Colonic mucosa (tissue), 4 donors: ENCODE measurements at places on chromosomes 7 and 10. TPM values are rescaled to one million over a fixed set of nuclear protein-coding genes. Genes with fewer than 3 reads are reported as not detected.
A peak's percentile ranks its signal among the peaks of the same experiment; 100 is the strongest.

CCNJ gene
- 8.9 TPM for total RNA-seq

HOXA13 gene
- total RNA-seq = 33.8 TPM

WAC gene
- 135 TPM for total RNA-seq

OLAH gene
- not detected for total RNA-seq

CCL26 gene
- total RNA-seq = 0.91 TPM

CRHR2 gene
- 0.16 TPM for total RNA-seq

UNCX gene
- total RNA-seq = not detected

AGR3 gene
- 144 TPM for total RNA-seq

GPER1 gene
- total RNA-seq = 5.7 TPM

TM9SF3 gene
- 392 TPM for total RNA-seq

GRCh38 chr10:132456881-132457280, 59.9 kb downstream of the PWWP2B start:
- H3K4me3 ChIP-seq = no peak overlapping the region
- H3K4me1 ChIP-seq = peaks cover 36% of the 10 kb centered on the region
- no peaks in the 10 kb centered on the region for H3K36me3 ChIP-seq

DNA sequence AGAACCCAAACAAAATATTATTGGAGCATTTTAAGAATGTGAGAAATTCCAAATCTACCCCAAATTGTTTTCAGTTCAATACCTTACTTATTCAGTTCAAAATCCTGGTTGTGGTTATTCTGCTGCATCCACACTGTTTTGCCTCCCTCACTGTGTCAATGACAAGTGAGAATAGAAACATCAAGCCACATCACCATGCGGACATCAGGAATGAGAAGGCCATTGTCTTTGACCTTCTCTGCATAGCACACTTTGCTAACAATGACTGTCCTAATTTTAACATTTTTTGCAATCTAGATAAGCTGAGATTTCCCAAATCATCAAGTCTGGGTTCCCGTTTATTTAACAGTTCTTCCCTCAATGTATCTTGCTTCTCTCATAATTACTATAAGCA, 93.7 kb downstream of the ELAPOR2 start:
- no peaks in the 10 kb centered on the region for H3K27me3 ChIP-seq
- no peak overlapping the region for H3K27ac ChIP-seq
- H3K4me1 ChIP-seq = peaks cover 9% of the 10 kb centered on the region
- DNase-seq = no peak

GRCh38 chr7:40008223-40008815, 58.3 kb downstream of the CDK13 start:
- H3K27ac ChIP-seq = no peak overlapping the region
- H3K27me3 ChIP-seq = no peaks in the 10 kb centered on the region
- DNase-seq = no peak

DNA sequence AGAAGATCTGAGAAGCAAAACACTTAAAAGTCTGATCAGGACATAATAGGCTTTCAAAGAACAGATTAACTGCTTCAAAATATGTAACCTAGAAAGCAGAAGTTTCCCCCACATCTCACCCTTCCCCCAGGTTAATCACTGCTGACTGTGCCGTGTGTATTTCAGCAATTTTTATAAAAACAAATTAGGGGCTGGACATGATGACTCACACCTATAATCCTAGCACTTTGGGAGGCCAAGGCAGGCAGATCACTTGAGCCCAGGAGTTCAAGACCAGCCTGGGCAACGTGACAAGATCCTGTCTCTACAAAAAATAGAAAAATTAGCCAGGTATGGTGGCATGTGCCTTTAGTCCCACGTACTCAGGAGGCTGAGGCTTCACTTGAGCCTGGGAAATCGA, 67.6 kb upstream of the GATA3 start:
- no peaks in the 10 kb centered on the region for H3K4me1 ChIP-seq
- DNase-seq = no peak

DNA sequence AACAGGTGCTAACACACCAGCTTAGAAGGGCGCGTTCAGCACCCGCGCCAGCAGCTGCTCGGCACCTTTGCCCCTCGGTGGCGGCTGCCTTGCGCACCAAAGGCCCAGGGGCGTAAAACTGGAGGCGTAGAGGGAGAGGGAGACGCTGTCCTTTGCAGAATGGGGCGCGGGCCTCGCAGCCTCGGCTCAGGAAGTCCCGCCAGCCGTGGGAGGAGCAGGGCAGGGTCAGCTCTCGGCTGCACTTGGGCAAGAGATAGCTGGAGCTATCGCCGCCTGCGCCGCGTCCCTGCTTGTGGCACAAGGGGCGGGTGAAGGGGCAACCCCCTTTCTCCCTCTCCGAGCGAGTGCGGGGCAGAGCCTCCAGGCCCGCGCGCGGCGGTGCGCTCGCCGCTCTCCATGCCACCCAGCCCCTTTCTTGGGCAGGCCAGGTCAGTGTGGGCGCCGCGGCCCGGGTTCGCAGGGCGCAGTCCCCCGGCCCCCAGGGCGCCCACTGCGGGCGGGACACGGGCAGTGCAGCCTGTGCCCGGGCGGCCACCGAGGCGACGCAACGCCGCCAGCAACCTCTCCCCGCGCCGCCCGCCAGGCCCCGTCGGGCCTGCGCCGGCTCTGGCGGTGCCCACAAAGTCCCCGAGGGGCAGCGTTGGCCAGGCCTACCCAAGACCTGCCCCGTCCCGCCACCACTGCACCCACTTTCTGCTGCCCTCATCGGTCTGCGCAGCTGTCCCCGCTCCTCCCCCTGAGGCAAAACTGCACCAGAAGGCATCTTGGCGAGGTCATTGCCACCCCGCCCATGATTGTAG, 4.1 kb downstream of the NEUROD6 start:
- no peaks in the 10 kb centered on the region for H3K36me3 ChIP-seq
- H3K4me1 ChIP-seq = no peaks in the 10 kb centered on the region
- peaks cover 16% of the 10 kb centered on the region for H3K27me3 ChIP-seq
- H3K4me3 ChIP-seq = peak overlapping the region; percentile 19
- no peak for DNase-seq
- no peak overlapping the region for H3K27ac ChIP-seq

GRCh38 chr10:79380125-79380945, 33.1 kb downstream of the PPIF start:
- H3K4me3 ChIP-seq = no peak overlapping the region
- H3K27me3 ChIP-seq = no peaks in the 10 kb centered on the region
- H3K36me3 ChIP-seq = no peaks in the 10 kb centered on the region
- DNase-seq = peak; percentile 51

DNA sequence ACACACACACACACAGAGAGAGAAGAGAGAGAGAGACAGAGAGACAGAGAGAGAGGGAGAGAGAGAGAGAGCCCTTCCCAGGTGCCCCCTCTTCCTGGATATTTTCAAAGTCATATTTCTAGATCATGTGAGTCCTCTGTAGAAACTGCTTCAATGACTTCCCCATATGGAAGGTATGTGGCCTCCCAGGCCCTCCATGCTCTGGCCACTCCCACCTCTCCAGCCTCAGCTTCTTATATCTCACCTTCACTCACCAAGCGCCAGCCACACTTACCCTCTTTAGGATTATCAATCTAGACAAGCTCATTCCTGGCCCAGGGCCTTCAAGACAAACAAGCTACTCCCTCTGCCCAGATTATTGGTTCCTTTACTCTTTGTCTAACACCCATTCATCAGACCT, 259.7 kb downstream of the MTERF1 start:
- no peak for DNase-seq
- no peak overlapping the region for H3K4me3 ChIP-seq
- no peaks in the 10 kb centered on the region for H3K4me1 ChIP-seq
- H3K27me3 ChIP-seq = no peaks in the 10 kb centered on the region
- H3K36me3 ChIP-seq = no peaks in the 10 kb centered on the region

- H3K4me1 ChIP-seq = no peaks in the 10 kb centered on the region
- H3K27ac ChIP-seq = no peak overlapping the region
- no peaks in the 10 kb centered on the region for H3K27me3 ChIP-seq
- no peak overlapping the region for H3K4me3 ChIP-seq
- H3K36me3 ChIP-seq = no peaks in the 10 kb centered on the region
Observed at GRCh38 chr7:155662343-155663043, 18.0 kb downstream of the RBM33 start.

DNA sequence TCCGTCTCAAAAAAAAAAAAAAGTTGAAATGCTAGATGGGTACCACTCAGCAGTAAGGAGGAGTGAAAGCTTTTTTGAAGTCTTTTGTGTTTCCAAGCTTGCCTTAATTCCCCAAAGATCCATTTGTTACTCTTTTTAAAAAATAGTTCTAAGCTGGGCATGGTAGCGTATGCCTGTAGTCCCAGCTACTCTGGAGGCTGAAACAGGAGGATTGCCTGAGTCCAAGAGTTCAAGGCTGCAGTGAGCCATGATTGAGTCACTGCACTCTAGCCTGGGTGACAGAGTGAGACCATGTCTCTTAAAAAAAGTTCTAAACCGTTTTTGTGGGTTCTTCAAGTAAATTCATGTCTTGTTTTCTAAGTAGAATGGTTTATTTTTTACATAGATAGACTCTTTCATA, 5.3 kb downstream of the TBC1D12 start:
- H3K36me3 ChIP-seq = no peaks in the 10 kb centered on the region
- H3K27me3 ChIP-seq = no peaks in the 10 kb centered on the region
- no peak overlapping the region for H3K4me3 ChIP-seq
- H3K4me1 ChIP-seq = no peaks in the 10 kb centered on the region

DNA sequence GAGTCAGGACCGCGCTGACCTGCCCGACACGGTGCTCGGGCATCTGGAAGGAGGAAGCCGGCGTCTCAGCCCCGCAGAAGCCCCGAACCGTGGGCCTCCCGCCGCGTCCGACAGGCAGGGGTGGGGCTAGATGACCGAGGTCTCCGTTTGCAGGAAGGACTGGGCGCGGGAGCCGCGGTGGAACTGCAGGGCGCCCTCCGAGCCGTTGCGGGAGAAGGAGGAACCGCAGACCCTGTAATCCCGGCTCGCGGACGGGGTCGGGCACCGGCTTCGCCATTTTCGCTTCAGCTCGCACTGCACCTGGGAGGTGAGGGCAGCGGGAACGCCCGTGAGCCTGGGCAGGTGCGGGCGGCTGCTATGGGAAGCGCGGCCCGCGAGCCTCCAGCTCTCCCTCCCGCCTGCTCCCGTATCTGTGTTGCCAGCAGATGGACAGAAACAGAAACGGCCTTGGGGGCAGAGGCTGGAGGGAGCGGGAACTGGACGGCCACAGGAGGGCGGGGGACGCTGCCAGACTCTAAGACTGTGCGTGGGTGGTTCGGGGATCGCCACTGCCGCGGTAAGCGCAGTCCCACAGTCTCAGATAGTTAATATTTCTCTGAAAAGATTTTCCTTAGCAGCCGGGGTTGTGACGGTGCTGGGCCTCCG, 114.1 kb downstream of the VIPR2 start:
- no peaks in the 10 kb centered on the region for H3K27me3 ChIP-seq
- DNase-seq = peak; percentile 56
- peak overlapping the region; percentile 36 for H3K27ac ChIP-seq
- H3K36me3 ChIP-seq = no peaks in the 10 kb centered on the region

GRCh38 chr7:129218514-129219062, 6.2 kb upstream of the AHCYL2 start:
- H3K4me3 ChIP-seq = no peak overlapping the region
- H3K4me1 ChIP-seq = no peaks in the 10 kb centered on the region
- DNase-seq = peak; percentile 90
- no peaks in the 10 kb centered on the region for H3K27me3 ChIP-seq

DNA sequence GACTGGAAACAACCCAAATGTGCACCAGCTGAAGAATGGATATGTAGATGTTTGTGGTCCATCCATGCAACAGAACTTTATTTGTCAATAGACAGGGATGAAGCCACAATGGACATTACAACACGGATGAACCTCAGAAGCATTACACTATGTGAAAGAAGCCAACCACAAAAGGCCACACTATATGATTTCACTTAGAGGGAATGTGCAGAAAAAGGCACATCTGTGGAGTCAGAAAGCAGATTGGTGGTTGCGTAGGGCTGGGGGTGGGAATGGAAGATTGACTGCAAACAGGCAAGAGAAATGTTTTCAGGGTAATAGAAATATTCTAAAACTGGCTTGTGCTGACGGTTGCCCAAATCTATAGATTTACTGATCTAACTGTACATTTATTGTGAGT, 34.3 kb upstream of the WASHC2A start:
- no peaks in the 10 kb centered on the region for H3K27me3 ChIP-seq
- H3K4me3 ChIP-seq = no peak overlapping the region
- H3K27ac ChIP-seq = no peak overlapping the region
- no peak for DNase-seq
- no peaks in the 10 kb centered on the region for H3K4me1 ChIP-seq
- no peaks in the 10 kb centered on the region for H3K36me3 ChIP-seq

GRCh38 chr7:518630-519483, 789 bp downstream of the PDGFA start:
- H3K4me3 ChIP-seq = peak overlapping the region; percentile 78
- peak overlapping the region; percentile 97 for H3K27ac ChIP-seq
- H3K27me3 ChIP-seq = peaks cover 29% of the 10 kb centered on the region
